Epithelial cell of proximal tubule (primary cell): ENCODE measurements at places on chromosomes 12 and 14.

DNA sequence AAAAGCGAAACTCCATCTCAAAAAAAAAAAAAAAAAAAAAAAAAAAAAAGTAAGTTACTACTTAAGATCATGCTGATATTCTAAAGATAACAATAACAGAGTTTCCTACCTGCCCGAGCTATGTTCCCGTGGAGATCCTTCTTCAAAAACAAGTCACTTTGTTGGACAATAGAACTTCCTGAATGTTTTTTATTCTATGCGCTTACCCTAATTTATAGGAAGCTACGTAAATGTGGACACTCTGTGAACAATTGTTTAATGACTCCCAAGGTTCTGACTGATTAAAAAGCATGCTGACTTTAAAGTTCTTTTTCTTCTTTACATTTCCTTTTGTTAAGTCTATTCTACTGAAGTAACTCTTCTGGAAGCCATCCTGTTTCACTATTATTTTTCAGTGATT, 52.5 kb downstream of the FGD4 start:
- no peak for DNase-seq

- no peak for DNase-seq
Observed at GRCh38 chr12:19994968-19995367, 373.4 kb upstream of the PDE3A start.

- DNase-seq, result peak; percentile 52
Observed at GRCh38 chr14:71711619-71712018, 220.6 kb upstream of the RGS6 start.

- no peak for DNase-seq
Observed at GRCh38 chr12:95259368-95259767, 41.8 kb downstream of the VEZT start.

DNA sequence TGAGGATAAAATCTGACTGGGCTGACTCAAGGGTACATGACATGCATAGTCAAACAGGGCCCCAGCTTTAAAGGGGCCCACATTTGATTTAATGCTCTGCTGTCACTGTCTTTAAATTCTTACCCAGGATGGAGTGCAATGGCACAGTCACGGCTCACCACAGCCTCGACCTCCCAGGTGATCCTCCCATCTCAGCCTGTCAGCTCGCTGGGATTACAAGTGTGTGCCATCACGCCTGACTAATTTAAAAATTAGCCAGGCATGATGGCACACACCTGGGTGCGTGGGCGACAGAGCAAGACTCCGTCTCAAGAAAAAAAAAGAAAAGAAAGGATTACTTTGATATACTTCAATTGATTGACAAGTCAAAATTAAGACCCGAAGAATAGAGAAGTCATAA, 9.2 kb upstream of the PLBD1 start:
- no peak for DNase-seq

- no peak for DNase-seq
Observed at GRCh38 chr12:32837974-32838373, 58.6 kb downstream of the PKP2 start.

- DNase-seq, result no peak
Observed at GRCh38 chr14:95164506-95164905, 7.2 kb upstream of the DICER1 start.

DNA sequence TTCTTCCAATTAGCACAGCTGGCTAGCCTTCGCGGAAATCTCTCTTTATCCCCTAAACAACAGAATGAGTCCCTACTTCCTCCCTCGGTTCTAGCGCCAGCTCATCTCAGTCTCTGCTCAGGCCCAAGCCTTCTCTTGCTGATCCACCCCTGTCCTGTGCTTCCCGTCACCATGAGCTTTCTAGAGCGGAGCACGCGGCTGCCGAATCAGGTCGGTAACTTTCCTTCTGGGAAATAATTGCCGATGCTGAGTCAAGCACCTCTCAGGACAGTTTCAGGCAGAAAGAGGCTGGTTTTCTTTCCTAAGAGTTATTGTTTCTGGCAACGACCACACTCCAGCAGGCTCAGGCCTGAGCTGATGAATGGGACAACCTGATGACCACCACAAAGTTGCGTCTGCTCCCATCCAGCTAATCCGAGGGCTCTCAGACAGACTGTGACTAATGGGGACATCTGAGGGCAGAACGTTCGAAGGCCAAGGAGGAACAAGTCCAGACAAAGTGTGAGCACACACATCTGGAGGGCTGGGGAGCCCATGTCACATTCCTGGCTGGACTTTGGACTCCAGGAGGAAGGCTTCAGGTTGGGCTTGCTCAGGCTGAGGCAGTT, 13.6 kb upstream of the GPR68 start:
- no peak for DNase-seq

GRCh38 chr14:68819260-68819691, 26.4 kb upstream of the ZFP36L1 start:
- peak; percentile 64 for DNase-seq

- DNase-seq, result no peak
Observed at GRCh38 chr14:92951912-92952471, 29.0 kb downstream of the CHGA start.

GRCh38 chr14:83556746-83557453, 1973.0 kb upstream of the FLRT2 start:
- DNase-seq, result no peak

GRCh38 chr12:121590476-121591143, 9.8 kb upstream of the KDM2B start:
- no peak for DNase-seq

- peak; percentile 55 for DNase-seq
Observed at GRCh38 chr12:95700316-95700785, 90.2 kb downstream of the NTN4 start.

GRCh38 chr14:64614805-64615391, 65.1 kb downstream of the PPP1R36 start:
- no peak for DNase-seq

DNA sequence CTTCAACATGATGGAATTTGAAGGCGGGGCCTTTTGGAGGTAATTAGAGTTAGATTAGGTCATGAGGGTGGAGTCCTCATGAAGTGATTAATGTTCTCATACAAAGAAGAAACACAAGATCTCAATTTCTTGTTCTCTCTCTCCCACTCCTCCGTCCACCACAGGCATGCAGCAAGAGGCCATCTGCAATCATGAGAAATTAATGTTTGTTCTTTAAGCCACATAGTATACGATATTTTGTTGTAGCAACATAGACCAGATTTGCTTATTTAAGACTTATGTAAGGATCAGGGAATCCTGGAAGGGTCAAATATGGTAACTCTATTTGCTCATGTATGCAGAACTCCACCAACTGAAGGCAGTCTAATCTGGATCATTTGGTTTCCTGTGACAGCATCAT, 429.0 kb downstream of the LRIG3 start:
- no peak for DNase-seq

DNA sequence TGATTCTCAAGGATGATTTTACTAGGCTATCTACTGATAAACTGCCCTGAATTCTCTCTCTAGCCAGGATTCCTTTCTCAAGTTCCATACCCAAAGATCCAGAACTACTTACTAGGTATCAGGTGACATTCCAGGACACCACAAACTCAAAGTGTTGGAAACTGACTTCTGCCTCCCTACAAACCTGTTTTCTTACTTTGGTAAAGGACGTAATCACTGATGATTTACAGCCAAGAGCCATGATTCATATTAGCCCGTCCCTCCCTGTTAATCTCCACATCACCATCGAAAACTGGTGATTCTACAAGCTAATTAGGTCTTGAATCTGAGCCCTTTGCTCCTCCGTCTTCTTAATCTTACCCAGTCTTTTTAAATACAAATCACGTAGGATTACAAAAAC, 1.0 kb upstream of the ATG14 start:
- DNase-seq, result no peak

GRCh38 chr14:23430723-23431085, 4.8 kb downstream of the MYH7 start:
- no peak for DNase-seq

- DNase-seq, result no peak
Observed at GRCh38 chr12:96241846-96242256, 47.7 kb downstream of the ELK3 start.

DNA sequence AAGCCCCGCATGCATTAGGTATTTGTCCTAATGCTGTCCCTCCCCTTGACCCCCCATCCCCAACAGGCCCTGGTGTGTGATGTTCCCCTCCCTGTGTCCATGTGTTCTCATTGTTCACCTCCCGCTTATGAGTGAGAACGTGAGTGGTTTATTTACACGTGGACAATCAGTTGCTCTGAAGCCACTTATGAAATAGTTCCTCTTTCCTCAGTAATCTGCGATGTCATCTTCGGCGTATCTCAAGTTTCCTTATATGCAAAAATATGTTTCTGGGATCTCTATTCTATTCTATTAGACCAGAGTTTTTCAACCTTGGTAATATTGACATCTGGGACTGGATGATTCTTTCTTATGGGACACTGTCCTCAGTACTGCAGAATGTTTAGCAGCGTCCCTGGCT, 56.0 kb upstream of the DCD start:
- no peak for DNase-seq

DNA sequence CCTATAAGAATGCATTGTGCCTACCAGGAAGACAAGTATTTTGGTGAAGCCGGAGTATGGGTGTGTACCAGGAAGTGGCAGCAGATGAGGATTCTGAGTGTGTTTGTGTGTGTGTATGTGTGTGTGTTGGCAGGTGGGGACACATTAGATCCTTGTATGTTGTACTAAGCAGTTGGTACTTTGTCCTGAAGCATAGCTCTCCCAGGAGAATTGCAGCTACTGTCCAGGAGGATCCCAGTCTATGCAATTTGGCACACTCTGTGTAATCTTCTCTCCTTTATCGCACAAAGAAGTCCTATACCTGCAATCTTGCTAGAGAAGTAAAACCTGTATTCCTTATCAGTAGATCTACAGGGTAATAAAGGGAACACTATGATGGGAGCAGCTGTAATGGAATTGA, 276.5 kb downstream of the PAWR start:
- no peak for DNase-seq

DNA sequence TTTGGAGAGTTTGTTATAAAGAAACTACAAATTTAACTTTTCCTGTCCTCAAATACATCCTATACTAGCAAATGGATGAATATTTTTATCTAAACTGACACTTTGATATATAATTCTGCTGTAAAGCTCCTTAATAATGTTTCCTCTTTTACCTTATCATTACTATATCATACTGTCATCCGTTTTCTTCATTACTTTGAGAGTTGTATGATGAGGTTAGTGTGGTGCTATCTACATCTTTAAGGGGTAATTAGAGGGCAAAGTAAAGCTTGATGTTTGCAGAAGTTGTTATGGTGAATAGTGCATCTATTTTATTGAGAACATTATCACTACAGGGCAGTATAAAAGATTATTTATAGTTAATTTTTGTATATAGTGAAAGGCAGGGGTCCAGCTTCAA, 36.1 kb downstream of the LIN7A start:
- no peak for DNase-seq

DNA sequence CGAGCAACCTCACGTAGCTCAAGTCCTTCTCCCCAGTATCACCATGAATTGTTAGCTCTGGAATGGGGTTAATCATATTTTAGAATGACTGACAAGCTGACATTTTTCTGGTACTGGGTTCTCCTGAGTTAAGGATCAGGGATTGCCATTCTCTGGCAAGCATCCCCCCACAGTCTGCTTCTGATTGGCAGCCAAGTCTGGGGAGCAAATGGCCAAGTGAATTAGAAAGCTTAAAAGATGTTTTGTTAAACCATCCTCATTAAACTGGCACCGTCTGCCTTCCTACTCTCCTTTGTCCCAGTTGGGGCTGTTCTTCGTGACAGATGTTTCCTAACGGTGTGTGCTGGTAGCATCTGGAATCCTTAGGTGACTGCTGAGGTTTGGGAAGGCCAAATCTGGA, 17.2 kb upstream of the CISTR start:
- DNase-seq, result no peak

GRCh38 chr12:45587877-45588533, 141.5 kb upstream of the ARID2 start:
- DNase-seq, result no peak

- DNase-seq, result no peak
Observed at GRCh38 chr14:88002421-88003075, 2.4 kb upstream of the GPR65 start.

DNA sequence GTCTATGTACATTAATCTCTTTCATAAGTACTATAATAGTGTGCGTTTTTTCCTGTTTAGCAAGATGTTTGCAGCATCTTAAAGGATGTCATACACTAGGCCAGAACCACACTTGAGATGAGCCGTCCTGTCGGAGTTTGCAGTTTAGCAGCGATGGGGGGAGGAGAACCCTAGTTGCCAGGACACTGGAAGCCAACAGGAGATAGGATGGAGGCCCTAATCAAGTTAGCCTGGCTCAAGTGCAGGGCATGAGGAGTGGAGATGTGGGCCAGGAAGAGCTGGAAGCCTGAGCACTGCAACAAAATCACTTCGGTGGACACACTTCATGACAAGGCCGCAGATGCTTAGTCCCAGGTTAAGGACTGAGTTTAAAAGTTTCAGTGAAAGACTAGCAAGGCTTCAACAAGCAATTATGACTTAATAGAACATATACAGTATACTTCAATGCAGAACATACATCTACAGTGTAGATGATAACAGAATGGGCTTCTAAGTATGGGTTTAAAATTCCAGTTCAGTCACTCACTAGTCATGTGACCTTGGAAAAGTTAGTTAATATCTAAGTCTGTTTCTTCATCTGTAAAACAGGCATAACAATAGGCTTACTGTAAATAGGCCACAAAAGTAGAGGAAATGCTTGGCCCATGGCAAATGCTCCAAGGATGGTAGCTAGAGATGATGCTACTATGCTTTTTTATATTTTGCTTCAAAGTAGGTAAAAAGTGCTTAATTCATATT, 77.1 kb downstream of the PTPN21 start:
- DNase-seq, result no peak

DNA sequence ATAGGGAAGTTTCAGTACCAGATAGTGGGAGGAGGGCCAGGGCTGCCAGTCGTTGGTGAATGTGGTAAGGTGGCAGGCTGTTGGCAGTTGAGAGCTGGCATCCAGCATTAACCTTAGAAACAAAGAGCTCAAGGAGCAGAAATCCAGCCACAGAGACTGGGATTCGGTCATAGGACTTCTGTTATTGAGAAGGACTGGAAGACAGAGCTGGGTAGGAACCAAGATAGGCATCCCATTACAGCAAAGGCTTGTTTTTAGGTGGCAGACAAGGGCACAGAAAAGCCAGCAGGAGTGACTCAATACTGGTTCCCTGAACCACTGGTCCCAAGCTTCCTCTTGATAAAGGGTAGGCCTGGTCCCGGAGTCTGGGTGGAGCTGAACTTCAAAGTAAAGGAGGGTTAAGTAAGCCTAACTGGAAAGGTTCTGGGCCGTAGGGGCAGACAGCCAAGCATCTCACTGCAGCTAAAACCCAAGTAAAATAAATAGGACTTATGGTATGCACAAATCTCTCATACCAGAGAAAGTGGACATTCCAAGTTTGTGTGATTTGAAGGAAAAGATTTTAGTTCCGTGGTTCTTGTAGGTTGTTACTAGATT, 147.9 kb downstream of the ETV6 start:
- DNase-seq, result no peak

- DNase-seq, result no peak
Observed at GRCh38 chr12:54988402-54989054, 4.0 kb upstream of the TESPA1 start.
